ELR (cell line): ENCODE measurements at places on chromosomes 5 and 9.

DNA sequence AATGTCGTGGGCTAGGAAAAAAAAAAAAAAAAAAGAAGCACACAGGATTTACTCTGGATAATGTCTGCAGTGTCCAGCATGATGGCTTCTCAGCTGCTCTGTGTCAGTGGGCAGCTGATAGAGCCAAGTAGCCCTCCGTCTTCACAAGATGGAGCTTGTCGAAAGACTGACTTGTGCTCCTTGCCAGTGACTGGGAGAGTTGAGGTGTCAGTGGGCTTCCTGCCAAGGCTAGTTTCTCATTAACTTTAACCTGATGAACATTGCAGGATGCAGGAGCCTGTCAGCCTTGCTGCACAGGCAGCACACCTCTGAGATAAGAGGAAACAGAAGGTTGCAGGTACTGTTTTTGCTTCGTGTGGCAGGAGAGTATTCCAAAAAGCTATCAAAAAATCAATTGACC lies 171.4 kb upstream of the SGCD start:
- DNase-seq, result no peak

- DNase-seq, result peak; percentile 32
These were observed 29.2 kb downstream of the EXOC3 start for GRCh38 chr5:472076-472655.

GRCh38 chr9:19976226-19976625 lies 187.4 kb upstream of the SLC24A2 start:
- peak; percentile 74 for DNase-seq

DNA sequence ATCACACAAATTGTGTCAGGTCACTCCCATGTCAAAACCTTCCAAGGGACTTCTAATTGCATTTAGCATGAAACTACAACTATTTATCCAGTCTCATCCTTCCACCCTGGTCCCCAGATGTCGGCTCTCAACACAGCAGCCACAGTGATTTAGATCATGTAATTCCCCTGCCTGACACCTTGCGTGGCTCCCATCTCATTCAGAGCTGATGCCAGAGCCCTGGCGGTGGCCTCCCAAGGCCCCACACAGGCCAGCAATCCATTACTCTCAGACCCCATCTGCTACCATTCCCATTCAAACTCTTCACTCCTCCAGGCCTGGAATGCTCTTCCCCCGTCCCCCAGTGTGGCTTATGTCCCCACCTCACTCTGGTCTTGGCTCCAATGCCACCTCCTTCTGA lies 2.4 kb downstream of the SLC35D2 start:
- no peak for DNase-seq

DNA sequence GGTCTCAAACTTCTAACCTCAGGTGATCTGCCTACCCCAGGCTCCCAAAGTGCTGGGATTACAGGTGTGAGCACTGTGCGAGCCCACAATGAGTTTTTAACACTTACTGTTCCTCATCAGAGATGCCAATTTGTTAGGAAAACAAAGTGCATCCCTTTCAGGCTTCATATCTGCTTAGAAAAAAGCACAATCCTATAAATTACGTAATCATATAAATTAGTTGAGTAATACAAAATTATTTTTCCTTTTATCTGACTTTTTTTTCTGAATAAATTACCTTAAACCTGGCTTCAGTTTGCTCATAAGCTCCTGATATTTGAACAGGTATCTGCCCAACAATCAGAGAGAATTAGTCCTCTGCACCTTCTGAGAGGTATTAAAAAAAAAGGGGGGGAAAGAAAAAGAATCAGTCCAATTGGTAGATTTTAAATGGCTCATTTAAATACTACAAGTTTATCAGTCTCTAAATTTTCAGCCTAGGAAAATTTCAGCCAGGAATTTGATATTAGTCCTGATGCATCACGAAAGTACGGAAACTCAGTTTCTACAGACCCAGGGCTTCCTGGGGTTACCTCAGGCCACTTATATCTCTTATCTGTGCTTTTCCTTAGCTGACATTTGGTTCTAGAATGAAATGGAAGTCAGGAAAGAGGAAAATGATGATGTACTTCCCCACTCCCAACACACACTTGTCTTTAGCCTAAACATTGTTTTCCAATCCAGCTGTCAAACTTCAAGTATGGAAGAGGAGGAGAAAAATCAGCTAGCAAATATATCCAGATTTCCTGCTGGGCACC lies 26.8 kb downstream of the ITGA1 start:
- DNase-seq, result no peak

GRCh38 chr9:77661566-77662085 lies 13.5 kb upstream of the GNA14 start:
- no peak for DNase-seq

GRCh38 chr5:122492675-122493074 lies 180.6 kb downstream of the SNCAIP start:
- peak; percentile 37 for DNase-seq

DNA sequence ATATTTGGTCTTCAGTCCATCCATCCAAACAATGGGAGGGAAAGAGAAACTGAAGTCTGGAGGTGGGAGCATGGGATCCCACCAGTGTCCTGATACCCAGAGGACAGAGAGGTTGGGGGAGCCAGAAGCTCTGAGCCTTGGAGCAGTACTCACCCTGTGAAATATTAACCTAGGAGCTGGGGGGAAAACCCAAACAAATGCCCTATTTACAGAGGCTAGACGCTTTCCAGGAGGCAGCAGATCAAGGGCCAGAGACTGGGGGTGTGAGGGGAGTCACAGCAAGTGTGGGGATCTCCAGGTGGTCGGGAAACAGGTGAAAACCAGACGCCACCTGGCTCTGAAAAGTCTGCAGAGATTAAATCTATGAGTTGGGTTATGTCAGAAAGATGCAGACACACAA lies 6.2 kb downstream of the ZER1 start:
- DNase-seq, result no peak

- DNase-seq, result peak; percentile 92
These were observed 650.3 kb downstream of the CCDC171 start for GRCh38 chr9:16202914-16203728.

DNA sequence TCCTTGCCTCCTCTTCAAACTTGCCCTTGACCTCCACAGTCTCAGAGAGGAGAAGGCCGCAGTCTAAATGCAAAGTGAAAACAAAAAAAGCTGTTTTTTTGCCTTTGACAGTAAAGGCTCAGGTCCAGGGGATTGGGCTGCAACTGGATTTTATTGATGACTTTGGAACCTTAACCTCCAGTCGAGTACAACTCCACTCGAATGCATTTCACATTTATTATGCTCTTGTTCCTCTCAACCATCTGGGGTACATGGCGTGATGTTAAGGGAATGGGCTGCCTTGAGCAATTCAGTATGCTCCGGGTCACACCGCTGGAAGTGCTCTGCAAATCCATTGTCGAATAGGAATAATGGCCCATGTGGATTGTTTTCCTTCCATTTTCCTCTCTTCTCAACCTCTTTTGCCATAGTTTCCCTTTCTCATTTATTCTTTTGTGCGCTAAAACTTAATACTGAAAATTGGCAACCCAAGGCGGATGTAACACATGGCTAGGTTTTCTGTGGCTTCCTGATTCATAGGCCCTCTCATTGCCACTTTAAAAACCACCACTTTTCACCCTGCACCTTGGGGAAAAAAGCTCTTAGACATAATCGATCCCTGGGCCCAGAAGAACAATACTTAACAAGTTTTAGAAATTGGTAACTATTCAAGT lies 34.3 kb downstream of the ITK start:
- DNase-seq, result no peak

DNA sequence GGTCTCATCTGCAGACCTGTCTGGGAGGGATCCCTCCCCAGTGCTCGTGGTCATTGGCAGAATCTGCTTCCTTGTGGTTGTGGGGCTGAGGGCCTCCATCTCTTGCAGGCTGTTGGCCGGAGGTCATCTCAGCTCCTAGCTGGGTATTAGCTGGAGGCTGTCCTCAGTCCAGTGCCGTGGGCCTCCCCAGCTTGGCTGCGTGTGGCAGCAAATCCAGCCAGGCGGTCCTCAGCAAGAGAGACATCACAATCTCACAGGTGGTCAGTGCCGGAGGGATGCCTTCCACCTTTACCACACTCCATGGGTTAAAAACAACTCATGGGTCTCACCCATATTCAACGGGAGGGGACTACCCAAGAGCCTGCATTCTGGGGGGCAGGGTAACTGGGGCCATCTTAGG lies 155.5 kb downstream of the RXRA start:
- no peak for DNase-seq

DNA sequence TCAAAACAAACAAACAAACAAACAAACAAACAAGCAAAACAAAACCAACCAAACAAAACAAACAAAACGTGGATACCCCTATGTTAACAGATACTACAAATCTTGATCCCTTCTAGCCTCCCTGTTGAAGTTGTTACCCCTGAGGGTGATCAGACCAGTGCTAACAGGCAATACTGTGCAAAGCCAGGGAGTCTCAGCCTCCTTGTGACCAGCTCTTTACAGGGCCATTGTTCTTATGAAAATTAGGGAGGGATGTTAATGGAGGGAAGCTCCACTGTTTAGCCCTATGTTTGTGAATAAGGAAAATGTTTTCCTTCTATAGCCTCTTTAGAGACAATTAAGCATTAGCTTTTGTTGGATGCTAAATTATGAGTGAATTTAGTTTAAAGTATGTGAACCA lies 1072.1 kb upstream of the WWC1 start:
- no peak for DNase-seq

DNA sequence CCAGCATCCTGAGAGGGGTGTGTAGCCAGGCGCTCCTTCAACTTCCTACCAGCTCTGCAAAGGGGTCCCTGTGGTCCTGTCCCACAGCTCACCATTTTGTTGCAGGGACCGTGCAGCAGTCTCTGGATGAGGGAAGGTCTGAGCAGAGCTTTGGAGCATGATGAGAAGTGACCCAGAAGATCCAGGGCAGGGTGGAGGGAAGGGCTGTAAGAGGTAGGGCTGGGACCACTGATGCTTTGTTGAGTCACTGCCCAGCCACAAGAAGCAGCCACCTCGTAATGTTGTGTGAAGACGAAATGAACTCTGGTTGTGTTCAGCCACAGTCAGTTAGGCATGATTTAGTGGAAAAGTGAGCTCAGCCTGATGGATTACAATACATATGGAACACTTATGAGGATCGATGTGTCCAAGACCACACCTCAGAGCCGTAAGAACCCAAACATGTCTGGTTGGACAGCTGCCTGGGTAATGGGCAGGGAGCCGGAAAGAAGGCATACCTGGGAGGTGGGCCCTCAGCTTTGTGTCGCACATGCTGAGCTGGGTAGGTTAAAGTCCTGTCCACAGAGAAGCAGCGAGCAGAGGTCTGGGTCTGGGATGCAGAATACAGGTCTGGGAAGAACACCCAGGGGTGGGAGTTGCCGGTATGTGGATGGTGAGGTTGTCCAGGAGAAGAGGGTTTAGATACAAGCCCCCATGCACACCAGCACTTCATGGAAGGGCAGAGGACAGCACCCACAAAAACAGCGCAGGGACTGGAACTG lies 250.1 kb downstream of the GADD45G start:
- no peak for DNase-seq

DNA sequence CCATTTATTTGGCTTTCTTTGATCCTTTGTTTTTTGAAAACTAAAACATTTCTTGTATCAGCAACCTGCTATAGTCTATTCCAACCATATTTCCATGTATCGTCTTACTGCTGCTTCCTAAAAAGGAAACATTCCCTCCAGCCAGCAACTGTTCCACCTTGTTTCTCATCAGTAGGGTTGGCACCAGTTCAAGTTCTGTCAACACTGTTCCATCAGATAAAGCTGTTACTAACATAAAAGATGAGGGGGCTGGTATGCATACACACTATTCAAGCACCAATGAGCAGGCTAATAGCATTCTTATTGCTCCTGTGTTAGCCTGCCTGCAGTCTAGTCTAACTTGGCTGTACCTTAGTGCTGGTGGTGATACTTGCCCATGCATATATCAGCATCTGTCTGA lies 178.3 kb downstream of the CWC27 start:
- no peak for DNase-seq

DNA sequence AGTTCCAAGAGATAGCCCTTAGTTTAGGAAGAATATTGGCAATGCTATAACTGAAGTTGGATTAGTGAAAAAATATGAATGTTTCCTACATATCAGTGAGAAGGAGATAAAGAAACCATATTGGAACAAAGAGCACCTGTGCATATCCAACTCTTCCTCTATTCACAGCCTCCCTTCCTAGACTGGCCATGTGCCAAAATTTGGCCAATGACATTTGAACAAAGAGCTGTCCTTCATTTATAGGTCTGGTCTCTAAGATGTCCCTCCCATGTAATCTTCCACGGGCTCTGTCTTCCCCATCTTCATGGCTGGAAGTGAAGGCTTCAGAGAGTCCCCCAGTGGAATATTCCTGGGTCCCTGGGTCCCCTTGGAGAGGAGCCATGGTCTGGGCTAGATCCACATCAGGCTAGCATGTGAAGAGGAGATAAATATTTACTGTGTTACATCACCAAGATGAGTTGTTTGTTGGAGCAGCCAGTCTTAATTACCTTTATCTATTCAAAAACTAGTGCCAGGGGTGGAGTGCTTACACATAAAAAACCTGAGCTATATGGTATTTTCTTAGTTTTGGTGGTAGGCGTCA lies 190.0 kb upstream of the S1PR3 start:
- no peak for DNase-seq

DNA sequence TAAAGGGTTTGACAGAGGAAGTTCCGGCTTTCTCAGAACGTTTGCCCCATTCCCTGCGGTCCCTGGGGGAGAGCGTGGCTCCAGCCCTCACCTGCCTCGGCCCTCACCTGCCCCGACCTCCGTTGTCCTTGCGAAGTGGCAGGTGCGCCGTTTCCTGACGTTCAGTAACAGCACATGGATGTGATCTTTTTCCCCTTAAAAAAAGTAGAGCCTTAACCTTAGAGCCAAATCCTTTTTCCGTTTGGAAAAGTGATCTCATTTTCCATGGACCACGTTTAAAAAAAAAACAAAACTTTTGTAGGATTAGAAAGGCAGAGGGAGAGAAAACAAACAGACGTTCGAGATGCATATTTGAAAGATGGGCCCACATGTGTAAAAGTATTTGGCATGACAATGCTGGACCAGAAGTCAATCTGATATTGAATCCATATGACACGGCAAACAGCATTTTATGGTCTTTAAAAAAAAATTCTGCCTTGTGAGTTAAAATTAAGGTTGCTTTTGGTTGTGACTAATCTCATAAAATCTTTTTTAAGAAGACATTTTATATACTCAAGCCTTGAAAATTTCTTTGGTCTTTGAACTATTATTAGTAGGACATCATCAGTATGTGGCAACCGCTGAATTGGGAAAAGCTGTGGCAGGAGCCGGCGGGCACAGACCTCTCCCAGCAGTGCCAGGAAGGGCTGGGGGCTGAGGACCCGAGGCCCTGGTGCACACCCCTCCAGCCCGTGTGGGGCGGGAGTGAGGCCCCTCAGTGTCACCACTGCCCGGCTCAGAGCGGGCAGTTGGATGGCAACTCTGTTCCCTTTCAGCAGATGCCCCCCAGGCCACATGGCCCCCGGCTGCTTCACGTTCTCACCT lies 42.5 kb upstream of the EXOC3 start:
- peak; percentile 50 for DNase-seq

GRCh38 chr9:76302543-76302942 lies 91.7 kb downstream of the RFK start:
- no peak for DNase-seq

DNA sequence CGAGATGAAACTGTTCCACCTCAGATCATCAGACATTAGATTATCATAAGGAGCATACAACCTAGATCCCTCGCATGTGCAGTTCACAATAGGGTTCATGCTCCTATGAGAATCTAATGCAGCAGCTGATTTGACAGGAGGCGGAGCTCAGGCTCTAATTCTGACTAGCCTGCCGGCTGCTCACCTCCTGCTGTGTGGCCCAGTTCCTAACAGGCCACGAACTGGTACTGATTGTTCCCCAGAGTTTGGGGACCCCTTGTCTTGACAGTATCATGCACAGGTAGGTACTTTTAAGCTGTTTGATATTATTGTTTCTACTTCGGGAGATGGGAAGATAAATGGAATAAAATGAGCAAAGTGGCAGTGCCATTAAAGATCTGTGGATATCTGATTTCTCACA lies 66.9 kb downstream of the ZCCHC7 start:
- DNase-seq, result peak; percentile 15

GRCh38 chr5:31273631-31274378 lies 80.3 kb downstream of the CDH6 start:
- DNase-seq, result no peak
